Cortex of kidney (tissue), 1 donor: ENCODE measurements at places on chromosomes 12 and 14.

DNA sequence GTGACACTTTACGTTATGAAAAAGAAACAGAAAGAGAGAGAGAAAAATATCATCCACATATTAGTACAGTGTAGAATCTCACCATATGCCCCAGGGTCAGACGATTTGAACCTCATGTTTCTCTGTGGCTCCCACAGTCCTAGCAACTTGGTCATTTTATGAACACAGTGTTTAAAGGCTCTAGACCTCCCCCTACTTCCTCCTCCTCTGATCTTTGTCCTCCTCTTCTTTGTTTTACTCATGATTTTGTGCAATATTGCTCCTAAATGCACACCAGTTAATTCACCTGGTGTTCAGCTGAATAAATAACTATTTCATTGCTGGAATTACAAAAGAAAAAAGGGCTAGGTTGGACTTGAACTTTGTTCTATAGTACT, 18.2 kb downstream of the GLT1D1 start:
- no peak for DNase-seq

DNA sequence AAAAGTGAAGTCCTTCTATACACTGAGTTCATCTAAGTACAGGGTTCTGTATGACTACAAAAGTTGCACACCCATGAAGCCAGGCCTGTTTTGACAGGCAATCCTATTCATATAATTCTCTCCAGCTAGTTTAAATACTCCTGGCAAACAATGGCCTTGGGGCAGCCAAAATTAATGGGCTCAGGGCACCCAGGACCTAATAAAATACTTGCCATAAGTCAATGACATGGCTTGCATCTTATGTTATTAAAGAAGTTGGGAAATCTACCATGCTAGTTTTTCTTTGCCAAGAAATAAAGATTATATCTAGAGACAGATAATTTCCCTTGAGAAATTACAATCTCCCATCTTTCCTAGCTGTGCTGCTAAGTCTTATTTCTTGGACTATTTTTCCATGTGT, 11.1 kb upstream of the TMTC1 start:
- no peak for DNase-seq

DNA sequence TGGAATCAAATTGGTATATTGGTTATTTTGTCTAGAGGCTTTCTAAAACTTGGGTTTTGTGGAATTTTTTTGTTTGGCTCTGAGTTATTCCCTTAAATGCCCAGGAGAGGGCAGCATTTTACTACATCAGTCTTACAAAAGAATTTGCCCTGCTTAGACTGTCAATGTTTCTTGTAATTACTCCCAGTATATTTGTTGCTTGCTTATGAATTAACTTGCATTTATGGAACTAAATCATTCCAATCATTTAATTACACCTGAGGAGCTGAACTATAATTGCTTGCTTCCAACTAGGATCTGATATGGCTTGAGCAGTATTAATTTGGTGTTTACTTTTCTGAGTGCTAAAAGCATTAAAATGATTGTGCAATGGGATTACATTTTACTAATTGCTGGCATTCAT, 48.7 kb downstream of the MIPOL1 start:
- DNase-seq: no peak

DNA sequence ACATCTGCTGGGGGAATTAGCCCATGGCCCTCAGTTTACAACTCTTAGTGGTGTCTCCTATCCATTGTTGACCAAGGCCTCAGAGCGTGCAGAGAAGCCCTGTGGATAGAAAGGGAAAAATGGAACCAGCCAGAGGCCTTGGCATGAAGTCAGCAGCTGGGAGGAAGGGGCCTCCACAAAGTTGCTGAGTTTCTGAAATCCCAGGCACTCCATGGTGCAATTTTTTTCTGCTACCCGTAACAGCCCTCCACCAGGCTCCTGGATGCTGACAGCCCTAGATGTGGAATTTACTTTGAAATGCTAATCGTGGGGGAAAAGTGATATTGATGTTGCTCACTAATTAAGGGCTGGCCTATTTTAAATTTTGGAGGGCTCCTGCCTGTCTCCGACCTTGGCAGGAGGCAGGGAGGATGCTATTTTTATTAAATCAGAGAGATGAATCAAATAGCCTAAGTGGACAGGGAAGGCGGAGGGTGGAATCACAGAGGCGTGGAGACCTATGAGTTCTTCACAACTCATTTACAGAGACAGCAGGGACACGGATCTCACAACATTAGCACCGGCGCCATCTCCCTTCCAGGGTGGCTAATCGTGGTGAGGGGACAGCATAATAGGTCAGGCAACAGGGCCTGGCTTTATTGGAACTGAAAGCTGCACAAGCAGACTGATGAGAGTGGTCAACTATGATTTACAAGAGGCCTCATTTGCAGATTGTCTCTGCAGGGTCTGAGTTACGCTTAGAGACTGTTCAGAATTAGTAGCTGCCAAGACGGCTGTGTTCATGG, 99.8 kb upstream of the WSCD2 start:
- DNase-seq: no peak

DNA sequence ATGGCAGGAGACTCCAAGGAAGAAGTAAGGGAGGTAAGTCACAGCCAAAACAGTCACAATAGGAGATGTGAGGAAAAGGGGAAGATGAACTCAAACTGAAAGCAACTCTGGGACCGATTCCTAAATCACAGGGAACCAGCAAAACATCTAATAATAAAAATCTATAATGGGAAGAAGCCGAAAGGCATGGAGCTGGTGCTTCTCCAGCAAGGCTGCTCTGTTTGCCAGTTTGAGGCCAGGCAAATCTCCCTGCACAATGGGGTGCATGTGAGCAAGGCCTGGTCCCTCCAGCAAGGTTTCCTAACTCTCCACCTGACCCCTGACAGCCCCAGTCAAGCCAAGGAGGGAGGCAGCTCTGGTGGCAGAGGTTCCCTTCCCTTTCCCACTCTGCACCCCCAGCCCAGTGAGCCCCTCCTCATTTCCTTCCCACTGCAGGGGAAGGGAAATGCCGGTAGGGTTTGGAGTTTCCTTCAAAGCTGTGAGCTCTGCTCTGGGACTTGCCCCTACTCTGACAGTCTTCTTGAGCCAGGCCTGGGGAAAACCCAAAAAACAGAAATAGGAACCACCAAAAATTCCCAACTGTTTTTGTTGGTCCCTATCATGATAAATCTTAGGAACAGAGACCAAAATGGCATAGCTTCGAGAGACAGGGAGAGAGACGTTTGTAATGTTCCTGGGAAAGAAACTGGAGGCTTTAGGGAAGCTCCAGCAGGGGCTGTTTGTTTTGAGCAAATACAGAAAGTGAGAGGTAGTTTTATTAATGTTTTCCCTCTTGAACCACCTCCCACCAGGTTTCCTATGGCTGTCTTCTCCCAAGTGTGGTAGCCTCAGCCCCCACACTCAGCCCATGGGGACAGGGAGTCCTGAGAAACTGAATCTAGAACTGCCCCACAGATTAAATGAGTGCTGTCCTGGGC, 34.6 kb downstream of the FMNL3 start:
- DNase-seq: no peak

- DNase-seq: no peak
Measured at GRCh38 chr14:33414041-33414440, 475.4 kb downstream of the NPAS3 start.

DNA sequence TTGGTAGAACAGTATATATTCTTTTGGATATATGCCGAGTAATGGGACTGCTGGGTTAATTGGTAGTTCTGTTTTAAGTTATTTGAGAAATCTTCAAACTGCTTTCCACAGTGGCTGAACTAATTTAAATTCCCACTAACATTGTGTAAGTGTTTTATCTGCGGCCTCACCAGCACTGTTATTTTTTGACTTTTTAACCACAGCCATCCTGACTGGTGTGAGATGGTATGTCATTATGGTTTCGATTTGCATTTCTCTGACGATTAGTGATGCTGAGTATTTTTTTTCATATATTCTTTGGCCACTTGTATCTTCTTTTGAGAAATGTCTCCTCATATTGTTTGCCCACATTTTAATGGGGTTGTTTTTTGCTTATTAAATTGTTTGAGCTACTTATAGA, 357.4 kb downstream of the C12orf50 start:
- DNase-seq: no peak

DNA sequence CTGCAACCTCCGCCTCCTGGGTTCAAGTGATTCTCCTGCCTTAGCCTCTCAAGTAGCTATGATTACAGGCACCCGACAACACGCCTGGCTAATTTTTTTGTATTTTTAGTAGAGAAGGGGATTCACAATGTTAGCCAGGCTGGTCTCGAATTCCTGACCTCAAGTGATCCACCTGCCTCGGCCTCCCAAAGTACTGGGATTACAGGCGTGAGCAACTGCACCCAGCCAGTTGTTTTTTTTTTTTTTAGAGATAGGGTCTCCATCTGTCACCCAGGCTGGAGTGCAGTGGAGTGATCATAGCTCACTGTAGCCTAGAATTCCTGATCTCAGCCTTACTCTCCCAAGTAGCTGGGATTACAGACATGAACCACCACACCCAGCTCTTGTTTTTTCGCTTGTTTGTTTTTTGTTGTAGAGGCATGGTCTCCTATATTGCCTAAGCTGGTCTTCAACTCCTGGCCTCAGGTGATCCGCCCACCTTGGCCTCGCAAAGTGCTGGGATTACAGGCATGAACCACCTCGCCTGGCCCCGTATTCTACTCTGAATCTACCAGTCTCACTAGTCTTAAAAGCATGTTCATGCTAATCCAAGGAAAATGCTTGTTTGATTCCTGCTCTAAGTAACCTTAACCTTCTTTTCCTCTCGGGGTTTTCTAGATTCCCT, 31.7 kb upstream of the STRN3 start:
- no peak for DNase-seq

DNA sequence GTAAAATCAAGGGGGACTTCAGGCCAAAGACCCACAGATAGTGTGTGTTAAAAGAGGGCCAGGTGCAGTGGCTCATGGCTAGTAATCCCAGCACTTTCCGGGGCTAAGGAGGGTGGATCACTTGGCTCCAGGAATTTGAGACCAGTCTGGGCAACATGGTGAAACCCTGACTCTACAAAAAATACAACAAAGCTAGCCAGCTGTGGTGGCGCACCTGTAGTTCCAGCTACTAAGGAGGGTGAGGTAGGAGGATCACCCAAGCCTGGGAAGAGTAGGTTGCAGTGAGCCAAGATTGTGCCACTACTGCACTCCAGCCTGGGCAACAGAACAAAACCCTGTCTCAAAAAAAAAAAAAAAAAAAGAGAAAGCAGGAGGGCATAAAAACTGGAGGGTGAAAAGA, 8.5 kb downstream of the VCPKMT start:
- DNase-seq: no peak

GRCh38 chr12:104683831-104684503, 227.2 kb downstream of the CHST11 start:
- no peak for DNase-seq

- no peak for DNase-seq
Measured at GRCh38 chr14:103332143-103332919, 1.7 kb upstream of the EIF5 start.

- no peak for DNase-seq
Measured at GRCh38 chr14:54493293-54493692, 4.5 kb upstream of the GMFB start.
